ENCODE measurements at places on chromosomes 12 and 14.

DNA sequence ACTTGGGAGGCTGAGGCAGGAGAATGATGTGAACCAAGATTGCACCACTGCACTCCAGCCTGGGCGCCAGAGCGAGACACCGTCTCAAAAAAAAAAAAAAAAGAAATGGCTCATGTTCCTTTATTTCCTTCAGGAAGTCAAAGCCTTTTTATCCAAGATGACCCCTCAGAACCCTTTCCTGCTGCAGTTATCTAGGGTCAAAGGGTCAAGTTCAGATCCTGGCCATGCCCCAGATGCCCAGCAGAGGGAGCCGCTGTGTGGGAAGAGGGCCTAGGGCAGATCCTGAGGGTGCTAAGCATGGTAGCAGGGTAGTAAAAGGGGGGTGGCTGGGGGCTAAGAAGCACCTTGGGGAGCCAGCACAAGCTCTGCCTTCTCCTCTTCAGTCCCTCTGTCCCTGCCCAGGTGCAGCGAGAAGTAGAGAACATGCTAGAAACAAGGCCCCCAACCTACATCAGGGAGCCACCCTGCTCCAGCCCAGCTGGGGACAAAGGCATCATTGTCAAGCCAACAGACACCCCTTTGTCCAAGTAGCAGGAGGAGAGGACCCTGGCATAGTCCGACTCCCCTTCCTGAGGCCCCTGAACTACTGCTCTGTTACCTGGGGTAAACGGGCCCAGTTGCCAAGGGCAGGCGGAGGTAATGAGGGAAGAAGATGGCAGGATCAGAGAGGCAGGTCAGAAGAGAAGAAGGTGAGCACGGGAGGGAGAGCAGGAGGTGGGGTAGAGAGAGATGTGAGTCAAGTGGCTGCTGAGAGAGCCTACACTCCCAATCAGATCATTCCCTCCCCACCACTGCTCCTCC is 6.5 kb downstream of the NFE2 start:
- DNase-seq, result no peak

GRCh38 chr12:64691227-64691794 is 67.9 kb downstream of the GNS start:
- DNase-seq, result no peak

DNA sequence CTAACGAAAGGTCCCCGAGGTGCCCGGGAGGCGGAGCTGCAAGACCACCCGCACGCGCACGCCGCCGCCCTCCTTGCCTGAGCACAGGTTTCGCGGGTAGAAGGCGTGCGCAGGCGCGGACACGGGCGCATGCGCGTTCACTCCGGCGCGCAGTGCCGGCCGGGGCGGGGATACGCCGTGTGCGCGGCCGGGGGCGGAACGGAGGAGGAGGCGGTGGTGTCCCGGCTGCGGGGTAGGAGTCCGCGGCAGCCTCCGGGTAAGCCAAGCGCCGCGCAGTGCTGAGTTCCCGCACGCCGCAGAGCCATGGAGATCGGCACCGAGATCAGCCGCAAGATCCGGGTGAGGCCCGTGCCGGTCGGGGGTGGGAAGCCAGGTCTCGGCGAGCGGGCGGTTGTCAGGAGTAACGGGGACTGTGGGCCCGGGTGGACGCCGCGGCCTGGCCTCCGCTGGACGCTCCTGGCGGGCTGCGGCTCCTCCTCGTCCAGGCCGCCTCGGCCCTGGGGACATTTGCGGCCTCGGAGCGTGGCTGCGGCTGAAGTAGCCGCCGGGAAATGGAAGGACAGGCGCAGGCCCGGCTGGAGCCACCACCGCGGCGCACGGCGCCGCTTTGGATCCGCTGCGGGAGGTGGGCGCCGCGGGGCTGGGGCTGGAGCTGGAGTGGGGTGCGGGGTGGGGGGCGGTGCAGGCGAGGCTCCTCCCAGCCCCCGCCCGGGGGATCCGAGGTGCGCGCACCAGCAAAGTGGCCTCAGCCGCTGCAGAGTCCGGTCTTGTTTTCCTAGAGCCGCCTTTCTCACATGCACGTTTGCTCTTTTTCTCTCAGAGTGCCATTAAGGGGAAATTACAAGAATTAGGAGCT is at the start of gene ZC3H14:
Gene ZC3H14, plus strand, starts transcription at position 207 of the 856 bp plus-strand sequence. Its CDS starts 97 bp downstream, at position 304.
- peak; percentile 88 for DNase-seq

- no peak for DNase-seq
Observed at GRCh38 chr14:104429291-104429861, 150.2 kb upstream of the C14orf180 start.

DNA sequence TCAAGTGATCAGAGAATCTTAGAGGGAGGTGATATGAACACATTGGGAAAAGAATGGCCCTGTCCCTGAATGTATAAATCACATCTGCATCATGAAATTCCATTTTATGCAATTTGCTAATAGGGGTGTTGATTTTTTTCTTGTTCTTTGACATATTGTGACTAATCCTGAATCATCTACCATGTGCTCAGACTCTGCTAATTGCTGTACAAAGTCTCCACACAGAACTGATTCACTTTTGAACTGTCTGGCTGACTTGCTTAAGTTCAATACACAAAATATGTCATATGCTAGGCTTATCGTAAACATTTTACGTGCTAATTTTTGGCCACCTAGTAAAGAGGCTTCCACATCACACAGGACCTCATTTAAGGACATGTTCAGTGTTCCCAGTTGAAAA is 2.6 kb downstream of the TMEM132D start:
- peak; percentile 63 for DNase-seq

GRCh38 chr12:29054858-29055663 is 94.0 kb upstream of the FAR2 start:
- no peak for DNase-seq

DNA sequence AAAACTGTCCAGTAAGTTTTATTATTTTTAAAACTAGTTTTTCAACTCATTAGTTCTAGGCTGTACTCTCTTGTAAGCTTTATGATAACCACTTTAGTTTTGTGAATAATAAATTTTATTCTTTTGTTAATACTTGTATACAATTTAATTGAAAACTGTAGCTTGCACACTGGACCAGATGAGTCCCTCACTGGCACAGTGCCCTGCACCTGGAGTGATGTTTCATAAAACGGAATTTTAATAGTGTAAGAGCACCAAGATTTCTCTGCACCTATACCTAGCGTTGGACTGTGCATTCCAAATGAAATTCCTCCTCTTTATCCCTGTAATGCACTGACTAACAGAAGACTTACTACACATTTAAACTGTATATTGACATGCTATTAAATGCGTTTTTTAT is 80.8 kb downstream of the PRIMA1 start:
- DNase-seq, result no peak

DNA sequence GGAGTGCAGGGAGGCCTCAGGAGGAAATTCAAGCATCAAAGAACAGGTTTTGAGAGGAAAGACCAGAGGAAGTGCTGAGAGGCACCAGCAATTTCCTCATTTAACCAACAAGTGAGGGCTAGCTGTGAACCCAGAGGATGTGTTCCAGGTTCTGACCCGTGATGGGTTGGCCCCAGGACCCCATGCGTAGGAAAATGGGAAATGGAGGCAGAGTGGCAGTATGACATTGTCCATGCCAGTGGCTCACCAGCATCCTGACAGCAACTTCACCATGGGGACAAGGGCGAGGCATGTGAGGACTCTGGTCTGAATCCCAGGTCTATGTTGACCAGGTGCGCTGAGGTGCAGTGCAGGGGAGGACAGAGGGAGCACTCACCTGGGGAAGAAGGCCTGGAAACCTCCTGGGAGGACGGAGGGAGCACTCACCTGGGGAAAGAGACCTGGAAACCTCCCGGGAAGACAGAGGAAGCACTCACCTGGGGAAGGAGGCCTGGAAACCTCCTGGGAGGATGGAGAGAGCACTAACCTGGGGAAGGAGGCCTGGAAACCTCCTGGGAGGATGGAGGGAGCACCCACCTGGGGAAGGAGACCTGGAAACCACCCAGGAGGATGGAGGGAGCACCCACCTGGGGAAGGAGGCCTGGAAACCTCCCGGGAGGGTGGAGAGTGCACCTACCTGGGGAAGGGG is 6.7 kb upstream of the CACNA2D4 start:
- DNase-seq, result no peak

- no peak for DNase-seq
Observed at GRCh38 chr14:105577314-105577861, 51.0 kb downstream of the TMEM121 start.

GRCh38 chr14:87916103-87916885 is 76.7 kb downstream of the GALC start:
- DNase-seq, result no peak

GRCh38 chr12:6638305-6638704 is 2.5 kb upstream of the LPAR5 start:
- DNase-seq, result no peak

GRCh38 chr12:56021889-56022497 is 1.1 kb downstream of the IKZF4 start:
- no peak for DNase-seq

DNA sequence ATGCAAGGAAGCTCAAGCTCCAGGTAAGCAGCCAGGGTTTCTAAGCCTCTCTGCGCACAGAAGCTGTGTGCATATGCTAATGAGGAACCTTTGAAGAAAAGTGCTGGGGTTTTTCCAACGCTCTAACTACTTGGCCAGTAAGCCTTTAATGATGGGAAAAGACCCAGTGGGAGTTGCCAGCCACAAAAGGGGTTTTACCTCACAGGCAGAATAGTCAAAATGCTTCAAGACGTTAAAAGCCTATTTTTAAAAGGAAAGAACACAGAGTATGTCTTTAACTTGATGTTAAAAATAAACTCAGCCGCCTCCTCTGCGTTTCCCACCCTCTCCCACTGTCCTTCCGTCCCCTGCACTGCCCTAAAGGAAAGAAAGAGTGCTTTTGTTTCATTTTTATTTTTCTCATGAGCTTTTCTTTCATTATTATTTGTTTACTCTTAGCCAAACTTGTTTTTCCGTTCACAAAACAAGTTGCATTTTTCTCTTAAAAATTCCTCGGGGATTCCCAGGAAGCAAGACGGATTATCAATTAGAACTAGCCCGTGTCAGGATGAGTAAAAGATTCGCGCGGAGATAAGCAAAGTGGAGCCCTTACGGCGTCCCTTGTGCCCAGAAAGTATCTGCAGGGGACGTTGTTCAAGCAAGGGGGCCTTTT is 209.8 kb upstream of the NUDT4 start:
- no peak for DNase-seq

DNA sequence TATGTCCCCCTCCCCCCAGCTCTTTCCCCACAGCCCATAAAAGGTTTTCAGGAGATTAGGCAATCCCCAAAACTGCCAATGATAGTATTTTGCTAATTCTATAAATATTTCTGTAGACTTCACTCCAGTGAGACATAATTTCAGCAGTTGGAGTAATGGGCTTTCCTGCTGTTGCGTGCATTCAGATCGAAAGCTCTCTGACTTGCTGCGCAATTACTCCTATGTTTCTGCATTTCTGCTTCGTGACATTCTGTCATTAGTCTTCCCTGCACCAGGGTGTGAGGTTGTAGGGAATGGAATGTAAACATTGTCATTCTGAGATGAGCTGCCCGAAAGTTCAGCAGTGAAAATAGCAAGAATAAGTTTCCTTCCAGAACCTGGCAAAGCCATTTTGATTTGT is 58.2 kb downstream of the SAMD4A start:
- peak; percentile 93 for DNase-seq

DNA sequence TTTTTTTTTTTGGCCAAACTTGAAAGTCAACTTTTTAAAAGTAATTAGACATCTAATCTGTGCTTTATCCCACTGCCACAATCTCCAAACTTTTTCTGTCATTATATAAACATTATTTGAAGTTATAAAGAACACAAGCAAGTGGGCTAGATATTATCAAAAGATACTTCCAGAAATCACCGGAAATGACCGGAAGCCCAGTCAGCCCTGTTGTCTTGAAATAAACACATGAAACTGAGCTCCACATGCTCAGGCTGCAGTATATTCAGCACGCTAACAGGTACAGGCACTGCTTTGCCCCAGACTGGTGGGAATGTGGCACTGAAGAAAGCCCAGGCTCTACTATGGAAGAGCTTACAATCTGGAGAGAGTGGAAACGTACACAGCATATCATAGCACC is 158.9 kb upstream of the PLEKHG7 start:
- DNase-seq, result no peak

- no peak for DNase-seq
Observed at GRCh38 chr12:77619425-77619824, 211.3 kb upstream of the NAV3 start.

- no peak for DNase-seq
Observed at GRCh38 chr14:89440986-89441909, 24.2 kb upstream of the FOXN3 start.

- DNase-seq, result no peak
Observed at GRCh38 chr12:57231276-57232021, 1.9 kb downstream of the SHMT2 start.

All from fibroblast of skin of right quadriceps (primary cell).